ENCODE measurements at places on chromosomes 2 and 18.

GRCh38 chr2:74893332-74893731 lies 59.4 kb downstream of the HK2 start:
- DNase-seq, result no peak

- no peak for DNase-seq
Measured at GRCh38 chr2:191847764-191848163, 876 bp upstream of the CAVIN2 start.

DNA sequence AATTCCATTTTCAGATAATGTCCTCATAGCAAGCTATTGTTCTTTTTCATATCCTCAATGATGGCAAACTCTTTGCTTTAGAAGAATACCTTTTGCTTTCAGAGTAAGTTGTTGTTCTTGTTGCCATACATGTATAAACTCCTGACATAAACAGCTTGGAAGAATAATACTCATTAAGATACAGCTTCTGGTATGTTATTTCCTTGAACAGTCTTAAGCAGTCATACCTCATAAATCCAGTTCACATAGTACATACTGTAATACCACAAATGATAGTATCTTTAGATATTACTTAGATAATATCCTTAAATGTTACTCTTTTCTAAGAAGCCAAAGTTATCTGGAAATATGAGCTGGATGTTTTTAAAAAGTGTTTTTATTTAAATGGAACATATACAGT lies 23.2 kb downstream of the METTL8 start:
- no peak for DNase-seq

- DNase-seq, result no peak
Measured at GRCh38 chr18:28802546-28802945, 625.6 kb upstream of the CDH2 start.

GRCh38 chr2:112006076-112006410 lies 49.0 kb upstream of the TMEM87B start:
- no peak for DNase-seq

GRCh38 chr2:173119069-173119807 lies 43.6 kb downstream of the MAP3K20 start:
- DNase-seq, result no peak

GRCh38 chr2:21804151-21804550 lies 680.4 kb downstream of the TDRD15 start:
- no peak for DNase-seq

DNA sequence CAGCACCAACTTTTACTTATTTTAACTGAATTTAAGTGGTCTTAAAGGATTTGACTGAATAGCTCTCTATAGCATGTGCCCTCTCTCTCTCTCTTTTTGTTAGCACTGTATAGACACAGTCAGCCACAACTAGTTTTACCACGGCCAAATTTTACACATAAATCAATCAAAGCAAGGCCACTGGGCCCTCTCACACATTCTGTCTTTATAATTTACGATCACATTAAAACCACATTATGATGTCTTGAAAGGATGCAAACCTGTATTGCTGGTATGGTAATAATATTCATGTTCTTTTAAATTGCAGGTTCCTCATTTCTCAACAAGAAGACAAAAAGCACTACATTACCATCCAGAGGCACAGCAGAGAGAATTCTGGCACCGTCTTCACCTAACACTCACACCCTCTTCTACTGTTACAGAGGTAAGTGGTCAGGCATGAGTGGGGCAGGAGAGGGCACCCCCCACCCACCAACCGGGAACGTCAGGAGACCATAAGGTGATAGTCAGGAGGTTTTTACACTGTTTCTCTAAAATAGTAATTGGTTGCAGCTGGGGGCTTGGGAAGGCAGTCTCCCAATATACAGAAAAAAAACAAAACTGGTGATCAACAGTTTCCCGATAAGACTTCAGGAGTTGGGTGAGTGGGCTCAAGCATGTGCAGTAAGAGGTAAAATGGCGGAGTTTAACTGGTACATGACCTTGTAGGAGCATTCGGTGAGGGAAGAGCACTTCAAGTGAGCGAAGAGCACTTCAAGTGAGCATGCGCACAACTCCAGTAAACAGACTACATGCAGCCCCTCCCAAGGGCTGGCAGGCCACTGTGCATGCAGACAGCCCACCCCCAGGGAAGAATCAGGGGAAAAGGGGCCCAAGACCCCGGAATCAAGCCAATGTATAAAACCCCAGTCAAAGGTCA lies 296.7 kb downstream of the PIEZO2 start:
- DNase-seq, result no peak

GRCh38 chr18:23542461-23542860 lies 39.1 kb downstream of the RMC1 start:
- DNase-seq, result no peak

DNA sequence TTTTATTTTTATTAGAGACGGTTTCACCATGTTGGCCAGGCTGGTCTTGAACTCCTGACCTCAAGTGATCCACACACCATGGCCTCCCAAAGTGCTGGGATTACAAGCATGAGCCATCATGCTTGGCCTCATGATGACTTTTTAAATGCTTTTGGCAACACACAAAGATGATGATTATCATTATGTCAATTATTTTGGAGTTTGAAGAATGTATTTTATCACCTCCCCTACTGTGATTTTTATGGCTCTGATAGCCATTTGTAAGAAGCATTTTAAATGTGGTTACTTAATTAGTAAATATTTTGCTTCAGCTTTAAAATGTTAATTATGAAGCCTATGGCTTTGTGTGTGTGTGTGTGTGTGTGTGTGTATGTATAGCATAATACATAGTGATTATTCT lies 45.1 kb upstream of the RAB27B start:
- DNase-seq, result no peak

- no peak for DNase-seq
Measured at GRCh38 chr18:54957296-54957832, 1.9 kb downstream of the CCDC68 start.

GRCh38 chr2:20050646-20051531 lies 539 bp downstream of the LAPTM4A start:
- DNase-seq, result no peak

- no peak for DNase-seq
Measured at GRCh38 chr2:120871016-120871635, 135.5 kb downstream of the GLI2 start.

- DNase-seq, result no peak
Measured at GRCh38 chr2:233976690-233977294, 59.6 kb downstream of the TRPM8 start.

- no peak for DNase-seq
Measured at GRCh38 chr2:193988784-193989183, 1668.2 kb upstream of the SLC39A10 start.

DNA sequence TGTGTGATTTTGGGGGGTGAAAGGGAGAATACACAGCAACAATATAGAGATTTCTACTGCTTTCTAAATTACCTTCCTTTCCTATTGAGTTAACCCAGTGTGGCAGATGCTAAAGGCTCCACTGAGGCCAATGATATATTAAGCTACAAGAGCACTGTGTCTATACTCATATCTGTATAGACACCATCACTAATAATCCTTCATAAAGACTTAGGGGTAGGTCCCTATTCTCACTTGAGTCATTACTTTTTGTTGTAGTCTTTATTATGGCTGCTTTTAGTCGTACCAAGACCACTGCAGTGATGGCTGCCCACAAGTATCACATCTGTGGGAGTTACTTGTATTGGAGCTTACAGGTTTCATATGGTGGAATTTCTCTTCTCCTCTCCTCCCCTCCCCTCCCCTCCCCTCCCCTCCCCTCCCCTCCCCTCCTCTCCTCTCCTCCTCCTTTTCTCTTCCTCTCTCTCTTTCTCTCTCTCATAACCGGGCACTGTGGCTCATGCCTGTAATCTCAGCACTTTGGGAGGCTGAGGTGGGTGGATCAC lies 637.6 kb downstream of the ADCYAP1 start:
- DNase-seq, result no peak

DNA sequence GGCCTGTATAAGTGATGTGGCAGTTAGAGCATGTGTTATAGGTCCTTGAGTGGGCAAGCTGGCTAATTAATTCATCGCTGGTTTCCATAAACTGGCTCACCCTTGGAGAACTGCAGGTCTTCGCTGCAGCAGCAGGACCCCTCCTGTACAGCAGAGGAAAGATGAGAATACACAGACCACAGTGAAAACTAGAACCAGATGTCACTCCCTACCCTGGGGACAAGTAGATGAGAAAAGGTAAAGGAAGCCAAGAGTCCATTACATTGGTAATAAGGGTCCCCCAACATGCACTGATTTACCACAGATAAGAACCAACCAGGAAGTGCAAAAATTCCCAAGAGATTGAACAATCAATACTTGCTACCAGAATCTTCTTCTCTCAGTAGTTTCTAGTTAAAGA lies 415.6 kb upstream of the LYPD1 start:
- no peak for DNase-seq

DNA sequence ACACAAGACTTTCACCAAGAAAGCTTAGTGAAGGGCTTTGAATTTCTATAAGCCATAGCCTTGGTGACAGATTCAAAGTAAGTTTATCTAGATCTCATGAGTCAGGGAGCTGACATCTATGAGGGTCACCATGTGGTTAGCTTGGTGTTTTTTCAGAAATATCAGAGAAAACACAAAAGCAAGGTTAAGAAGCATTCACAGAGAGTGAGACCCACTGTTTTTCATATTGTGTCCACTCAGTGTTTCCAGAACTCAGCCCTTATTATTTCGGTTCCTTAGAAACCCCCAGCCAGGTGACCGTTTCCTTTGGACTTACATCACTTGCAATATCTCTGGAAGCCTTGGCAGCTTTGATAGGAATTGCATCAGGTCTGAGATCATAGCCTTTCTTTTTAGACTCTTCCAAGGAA lies 76.6 kb downstream of the NEB start:
- no peak for DNase-seq

DNA sequence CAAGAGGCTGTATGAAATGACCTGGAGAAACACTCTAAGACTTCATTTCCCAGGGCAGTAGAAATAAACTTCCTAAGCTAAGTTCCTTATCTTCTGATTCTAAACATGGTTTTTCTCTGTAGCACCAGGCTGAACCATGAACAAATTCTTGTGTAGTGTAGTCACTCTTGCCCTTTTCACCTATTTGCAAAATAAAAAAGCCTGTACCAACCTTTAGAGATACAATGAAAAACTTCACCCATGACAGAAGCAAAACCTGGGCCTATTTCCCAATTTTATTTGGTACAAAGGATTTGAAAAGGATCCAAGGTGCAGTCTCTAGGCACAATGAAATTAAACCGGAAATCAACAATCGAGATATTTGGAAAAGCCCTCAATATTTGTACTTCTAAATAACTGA lies 43.6 kb downstream of the POLR1A start:
- no peak for DNase-seq
